ENCODE measurements at places on chromosomes 1 and 21.

GRCh38 chr1:117094841-117095604 is 26.5 kb downstream of the TRIM45 start:
- no peak for DNase-seq

DNA sequence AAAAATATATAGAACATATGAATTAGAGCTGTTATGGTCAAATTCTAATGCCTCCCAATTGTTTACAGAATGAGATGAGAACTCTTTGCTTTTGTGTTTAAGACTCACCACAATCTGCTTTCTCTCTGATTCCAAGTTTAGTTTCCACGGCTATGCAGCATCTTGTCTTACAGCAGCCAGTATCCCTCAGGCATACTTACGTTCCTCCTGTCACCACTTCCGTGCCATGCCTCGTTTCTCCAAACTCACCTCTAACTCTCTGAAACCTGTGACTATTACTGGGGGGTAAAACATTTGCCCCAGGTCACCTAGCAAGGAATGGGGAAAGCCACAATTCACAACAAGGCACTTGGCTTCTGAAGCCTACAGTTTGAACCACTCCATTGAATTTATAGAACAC is 192.8 kb upstream of the NRIP1 start:
- DNase-seq = no peak

- no peak for DNase-seq
Measured at GRCh38 chr1:157238585-157238984, 100.4 kb upstream of the ETV3 start.

DNA sequence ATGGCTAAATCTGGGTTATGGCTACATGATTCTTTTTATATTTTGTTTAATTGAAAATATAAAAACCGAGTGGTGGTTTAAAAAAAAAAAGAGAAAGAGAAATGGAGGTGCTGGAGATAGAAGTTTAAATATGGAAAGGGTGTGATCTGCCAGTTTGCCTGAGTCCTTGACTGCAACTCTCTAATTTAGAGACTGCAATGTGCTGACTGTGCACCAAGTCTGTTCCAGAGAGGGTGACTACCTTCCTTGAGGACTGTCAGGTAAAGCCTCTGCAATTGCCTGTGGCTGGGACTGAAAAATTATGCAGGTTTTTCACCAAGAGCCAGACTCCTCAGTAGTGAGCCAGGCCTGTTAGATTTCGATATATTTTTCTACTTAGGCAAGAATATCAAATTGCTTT is 1326.3 kb downstream of the BRINP3 start:
- no peak for DNase-seq

DNA sequence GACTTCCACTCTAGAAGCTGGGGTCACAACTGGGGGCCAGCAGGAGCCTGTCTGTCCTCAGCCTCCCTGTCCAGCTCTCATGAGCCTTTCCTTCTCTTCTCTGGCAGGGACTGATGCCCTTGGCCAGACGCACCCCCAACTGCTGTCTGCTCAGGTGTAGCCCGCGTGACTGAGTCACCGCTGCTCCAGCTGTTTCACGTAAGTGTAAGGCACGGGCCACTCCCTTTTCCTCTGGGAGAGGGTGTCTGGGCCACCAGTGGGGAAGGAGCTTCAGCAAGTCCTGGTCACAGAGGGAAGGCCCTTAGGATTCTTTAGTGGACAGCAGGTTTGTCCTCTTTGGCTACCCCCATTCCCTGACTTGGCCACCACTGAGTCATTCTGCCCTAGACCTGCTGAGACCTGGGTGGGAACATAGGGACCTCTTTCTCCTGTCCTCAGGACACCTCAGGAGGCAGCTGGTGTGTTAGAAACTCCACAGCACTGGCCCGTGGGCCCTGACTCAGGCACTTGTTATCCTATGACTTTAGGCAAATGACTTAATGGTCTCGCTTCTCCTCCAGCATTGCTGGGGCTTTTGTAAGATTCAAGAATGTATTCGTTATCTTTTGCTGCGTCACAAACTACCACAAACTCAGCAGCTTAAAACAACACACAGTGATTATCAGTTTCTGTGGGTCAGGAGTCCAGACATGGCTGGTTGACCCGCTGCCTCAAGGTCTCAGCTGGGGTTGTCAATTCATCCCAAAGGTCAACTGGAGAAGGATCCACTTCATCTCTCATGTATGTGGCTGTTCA is 64.8 kb downstream of the FAM163A start:
- DNase-seq = no peak

GRCh38 chr1:93007941-93008577 is 46.8 kb upstream of the DIPK1A start:
- no peak for DNase-seq

- no peak for DNase-seq
Measured at GRCh38 chr1:116873680-116874271, 35.9 kb upstream of the PTGFRN start.

GRCh38 chr1:53578358-53578757 is 119.2 kb downstream of the DMRTB1 start:
- DNase-seq = no peak

DNA sequence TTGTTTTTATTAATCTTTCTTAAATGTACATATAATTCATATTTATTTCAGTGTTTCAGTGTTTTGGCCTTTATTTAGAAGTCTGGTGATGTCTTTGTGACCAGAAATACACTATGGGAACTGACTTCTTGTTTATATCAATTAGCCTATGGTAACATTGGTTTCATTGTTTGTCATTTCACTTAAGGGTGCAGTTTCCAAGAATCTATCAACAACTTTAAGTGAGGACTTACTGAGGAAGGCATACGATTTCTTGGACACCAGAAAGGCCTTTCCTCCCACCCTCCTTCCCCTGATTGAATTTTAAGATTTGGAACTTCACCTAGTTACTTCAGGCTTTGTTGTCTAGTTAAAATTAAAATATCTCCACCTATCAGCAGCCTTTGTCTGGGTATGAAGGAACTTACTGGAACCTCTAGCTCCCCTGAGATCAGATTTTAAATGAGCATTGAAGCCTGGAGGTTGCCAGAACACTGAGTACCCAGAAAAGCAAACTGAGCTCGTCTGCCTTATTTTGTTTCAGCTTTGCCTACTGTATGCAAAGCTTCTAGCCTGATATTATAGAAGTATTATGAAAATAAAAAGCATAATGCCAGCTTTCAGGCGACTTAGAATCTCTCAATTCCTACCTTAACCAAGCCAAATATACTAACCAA is 34.2 kb downstream of the HLCS start:
- DNase-seq = no peak

DNA sequence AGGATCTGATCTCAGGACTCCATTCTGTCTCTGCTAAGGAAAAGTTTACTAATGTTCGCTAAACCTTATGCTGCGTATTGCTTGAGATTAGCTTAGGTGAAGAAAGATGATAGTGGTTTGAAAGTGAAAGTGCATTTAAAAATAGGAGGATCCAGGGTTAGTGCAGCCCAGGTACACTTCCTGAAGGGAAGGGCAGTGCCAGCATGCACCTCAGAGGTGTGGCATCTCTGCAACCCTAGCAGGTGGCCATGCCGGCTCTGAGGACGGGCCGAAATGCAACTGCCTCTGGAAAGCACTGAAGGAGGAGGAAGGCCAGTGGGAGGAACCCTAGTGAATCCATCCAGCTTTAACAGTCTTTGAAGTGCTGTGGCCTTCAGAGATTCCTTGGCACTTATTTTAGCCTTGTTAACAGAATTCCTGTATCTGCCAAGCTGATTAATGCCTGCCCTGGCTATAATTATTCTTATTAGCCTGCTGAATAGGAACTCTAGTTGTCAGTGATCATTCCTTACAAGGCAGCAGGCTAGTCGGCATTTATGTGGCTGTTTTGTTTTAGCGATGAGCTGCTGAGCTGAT is 5.5 kb downstream of the PTGFRN start:
- no peak for DNase-seq

DNA sequence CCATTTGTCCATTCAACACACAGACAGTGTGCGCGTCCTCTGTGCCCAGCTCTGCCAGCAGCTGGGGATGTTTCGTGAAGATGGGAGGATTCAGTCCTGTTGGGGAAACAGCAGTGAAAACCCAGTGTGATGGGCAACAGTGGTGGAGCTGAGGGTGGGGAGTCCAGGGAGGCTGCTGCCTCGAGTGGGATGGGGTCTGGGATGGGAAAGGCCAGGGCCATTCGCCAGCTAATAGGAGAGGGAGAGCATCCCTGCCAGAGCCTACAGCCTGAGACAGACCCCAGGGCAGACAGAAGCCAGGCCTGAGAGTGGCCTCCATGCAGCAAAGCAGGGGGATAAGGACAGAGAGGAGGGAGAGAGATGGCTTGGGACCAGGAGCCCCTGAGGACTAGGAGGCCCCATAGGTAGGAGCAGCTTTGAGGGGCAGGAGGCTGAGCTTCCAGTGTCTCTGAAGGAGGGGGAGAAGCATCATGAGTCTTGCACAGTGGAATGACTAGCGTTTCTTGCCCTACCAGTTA is 252.6 kb downstream of the NPHP4 start:
- DNase-seq = no peak

DNA sequence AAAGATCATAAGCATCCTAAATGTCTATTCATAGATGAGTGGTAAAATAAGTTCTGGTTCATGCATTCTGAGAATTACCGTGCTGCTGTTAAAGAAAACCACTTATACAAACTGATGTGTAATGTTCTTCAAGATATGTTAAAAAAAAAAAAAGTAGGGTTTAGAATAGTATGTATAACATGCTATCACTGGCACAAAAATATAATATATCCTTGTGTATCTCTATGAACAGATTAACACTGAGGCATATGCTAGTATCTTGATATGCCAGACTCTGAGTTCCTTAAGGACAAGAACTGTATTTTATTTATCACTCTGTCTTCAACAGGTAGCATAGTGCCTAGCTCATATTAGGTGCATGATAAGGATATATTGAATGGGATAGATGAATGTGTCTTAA is 108.9 kb downstream of the HS2ST1 start:
- no peak for DNase-seq

DNA sequence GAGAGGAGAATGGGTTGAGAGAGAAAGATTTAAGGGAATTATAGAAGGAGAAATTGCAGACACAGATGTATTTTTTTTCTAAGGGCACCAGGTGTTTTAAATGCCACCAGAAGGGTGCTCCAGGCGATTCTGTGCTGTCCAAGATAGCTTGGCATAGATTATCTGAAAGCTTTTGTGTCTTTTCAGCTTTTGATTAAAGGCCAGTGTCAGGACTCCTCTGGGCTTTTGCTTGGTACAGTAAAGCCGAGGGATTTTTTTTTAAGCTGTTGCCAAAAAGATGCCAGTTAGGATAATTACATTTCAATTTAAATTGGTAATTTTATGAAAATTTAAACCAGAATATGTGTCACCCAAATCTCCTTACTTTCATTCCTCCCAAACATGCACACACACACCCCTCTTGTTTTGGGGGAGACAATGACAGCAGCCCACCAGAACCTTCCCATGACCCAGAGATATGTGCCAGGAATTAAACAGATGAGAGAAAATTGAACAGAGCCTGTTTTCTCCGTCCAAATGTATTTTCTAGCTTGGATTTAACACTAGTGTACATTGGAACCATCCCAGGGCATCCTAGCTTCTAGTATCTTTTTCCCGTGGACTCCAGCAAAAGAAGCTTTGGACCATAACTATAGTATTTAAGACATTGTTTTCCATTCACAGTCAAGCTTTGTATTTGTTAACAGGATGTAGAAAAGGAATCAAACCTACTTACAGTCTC is 670.7 kb upstream of the CXADR start:
- no peak for DNase-seq

GRCh38 chr1:157289424-157290105 is 151.4 kb upstream of the ETV3 start:
- DNase-seq = no peak

- DNase-seq = no peak
Measured at GRCh38 chr1:151721788-151722510, 627 bp downstream of the RIIAD1 start.

DNA sequence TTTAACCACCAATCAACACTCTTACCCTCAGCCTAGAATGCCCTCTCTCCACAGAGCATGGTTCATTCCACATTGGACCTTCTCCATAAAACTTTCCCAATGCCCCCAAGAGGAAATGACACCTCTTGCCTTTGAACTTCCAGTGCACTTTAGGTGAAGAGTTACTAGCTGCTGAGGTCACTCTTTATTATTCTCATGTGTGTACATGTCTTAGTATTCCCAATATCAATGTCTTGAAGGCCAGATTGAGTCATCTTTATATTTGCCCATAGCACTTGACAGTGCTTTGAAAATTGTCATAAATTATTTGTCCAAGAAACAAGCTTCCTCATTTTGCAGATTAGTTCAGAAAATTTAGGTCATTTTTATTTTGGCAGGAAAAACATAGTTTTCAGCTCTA is 8.1 kb upstream of the DNASE2B start:
- DNase-seq = no peak

- DNase-seq = no peak
Measured at GRCh38 chr1:169196161-169196560, 89.7 kb downstream of the ATP1B1 start.

- DNase-seq = no peak
Measured at GRCh38 chr1:212962509-212962908, 12.2 kb downstream of the VASH2 start.

- DNase-seq = no peak
Measured at GRCh38 chr1:223856386-223856785, 10.6 kb upstream of the TP53BP2 start.

DNA sequence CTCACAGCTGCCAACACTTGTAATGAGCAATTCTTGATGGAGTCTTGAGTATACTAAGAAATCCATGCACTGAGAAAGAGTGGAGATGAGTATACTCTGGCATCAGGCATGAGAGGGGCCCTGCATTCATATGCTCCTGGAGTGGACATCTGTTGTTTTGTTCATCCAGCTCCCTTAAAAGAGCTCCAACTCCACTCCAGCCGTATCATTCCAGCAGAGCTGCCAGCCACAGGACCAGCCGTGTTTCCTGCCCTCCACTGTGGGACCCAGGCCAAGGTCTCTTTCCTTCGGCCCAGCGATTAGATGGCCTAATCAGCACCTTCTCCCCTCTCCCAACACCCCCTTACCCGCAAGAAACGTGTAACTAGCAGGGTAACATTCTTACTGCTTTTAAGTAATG is 144.5 kb downstream of the OMA1 start:
- no peak for DNase-seq

GRCh38 chr1:3662080-3662671 is 9.9 kb downstream of the TP73 start:
- DNase-seq = no peak

Data from GDM1 (cell line).